ENCODE measurements at places on chromosomes 1 and 21.

- no peak for DNase-seq
Observed at GRCh38 chr1:198417039-198417438, 123.4 kb downstream of the ATP6V1G3 start.

GRCh38 chr1:236484310-236484971 lies 39.3 kb upstream of the LGALS8 start:
- no peak for DNase-seq

DNA sequence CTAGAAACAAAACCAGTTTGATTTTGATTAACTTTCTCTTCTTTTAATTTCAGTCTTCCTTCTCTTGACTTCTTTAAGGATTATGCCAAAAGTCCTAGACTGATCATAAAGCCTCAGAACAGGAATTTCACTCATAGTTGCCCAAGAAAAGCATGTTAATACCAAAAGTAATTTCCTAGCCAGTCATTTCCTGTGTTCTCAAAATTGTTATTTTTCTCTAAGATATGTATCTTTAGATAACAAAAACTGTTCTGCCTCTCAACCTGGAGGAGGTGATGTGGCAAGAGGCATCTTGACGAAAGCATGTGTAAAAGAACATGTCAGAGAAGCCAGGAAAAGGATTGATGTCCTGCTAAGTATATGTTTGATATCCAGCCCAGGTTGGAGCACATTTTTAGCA lies 78.0 kb upstream of the IPO9 start:
- DNase-seq = no peak

- DNase-seq = peak; percentile 92
Observed at GRCh38 chr1:235883261-235883927, 16.7 kb upstream of the LYST start.

DNA sequence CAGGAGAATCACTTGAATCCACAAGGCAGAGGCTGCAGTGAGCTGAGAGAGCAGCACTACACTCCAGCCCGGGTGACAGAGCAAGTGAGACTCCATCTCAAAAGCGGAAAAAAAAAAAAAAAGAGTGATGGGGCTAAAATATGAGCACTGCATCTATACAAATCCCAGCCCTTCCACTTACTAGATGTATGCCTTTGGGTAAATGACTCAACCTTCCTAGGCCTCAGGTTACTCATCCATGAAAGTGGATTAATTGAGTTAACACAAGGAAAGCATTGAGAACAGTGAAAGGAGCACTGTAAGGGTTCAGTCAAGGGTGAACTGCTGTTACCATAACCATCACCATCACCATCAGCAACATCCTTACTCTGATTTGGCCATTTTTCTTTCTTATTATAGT lies 226.4 kb upstream of the C8B start:
- no peak for DNase-seq

DNA sequence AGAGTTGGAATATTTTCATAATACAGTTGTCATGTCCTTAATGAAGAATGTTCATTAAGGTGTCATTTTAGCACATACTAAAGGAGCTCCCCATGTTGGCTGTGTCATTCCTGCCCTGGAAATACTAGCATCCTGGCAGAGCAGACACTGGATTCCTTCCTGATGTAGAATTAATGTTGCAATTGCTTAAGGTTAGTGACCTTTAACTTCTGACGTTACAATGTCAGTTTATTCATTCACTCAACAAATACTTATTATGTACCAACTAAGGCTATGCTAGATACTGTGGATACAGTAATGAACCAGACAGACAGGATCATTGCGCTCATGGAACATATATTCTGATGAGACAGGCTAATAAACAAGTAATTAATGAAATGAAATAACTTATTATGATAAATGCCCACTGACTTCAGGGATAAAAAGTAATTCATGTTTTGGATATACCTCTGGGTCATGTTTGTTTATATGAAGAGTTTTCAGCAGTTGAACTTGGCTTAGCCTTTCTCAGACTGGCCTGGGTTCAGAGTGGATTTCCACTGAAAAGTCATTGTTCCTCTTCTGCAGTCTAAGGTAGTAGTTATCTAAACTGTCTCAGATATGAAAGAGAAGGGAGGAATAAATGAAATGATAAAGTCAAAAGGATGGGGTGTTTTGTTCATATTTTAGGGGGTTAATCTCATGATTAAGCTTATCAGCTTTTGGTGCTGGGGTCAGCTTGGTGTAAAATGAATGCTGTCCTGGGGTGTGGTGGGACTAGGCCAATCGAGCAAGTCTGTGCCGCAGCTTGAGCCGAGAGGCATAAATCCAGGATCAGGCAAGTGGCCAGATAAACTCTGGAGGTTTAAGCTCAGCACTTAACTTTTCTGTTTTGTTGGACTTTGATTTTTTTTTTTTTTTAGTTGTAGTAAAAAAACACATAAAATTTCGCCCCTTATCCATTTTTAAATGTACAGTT lies 43.3 kb upstream of the KCNQ4 start:
- DNase-seq = no peak

GRCh38 chr21:18529254-18529653 lies 125.7 kb upstream of the TMPRSS15 start:
- DNase-seq = no peak

GRCh38 chr1:237199026-237199425 lies 157.0 kb downstream of the RYR2 start:
- no peak for DNase-seq

GRCh38 chr1:147878022-147878421 lies 24.6 kb upstream of the GJA8 start:
- DNase-seq = no peak

DNA sequence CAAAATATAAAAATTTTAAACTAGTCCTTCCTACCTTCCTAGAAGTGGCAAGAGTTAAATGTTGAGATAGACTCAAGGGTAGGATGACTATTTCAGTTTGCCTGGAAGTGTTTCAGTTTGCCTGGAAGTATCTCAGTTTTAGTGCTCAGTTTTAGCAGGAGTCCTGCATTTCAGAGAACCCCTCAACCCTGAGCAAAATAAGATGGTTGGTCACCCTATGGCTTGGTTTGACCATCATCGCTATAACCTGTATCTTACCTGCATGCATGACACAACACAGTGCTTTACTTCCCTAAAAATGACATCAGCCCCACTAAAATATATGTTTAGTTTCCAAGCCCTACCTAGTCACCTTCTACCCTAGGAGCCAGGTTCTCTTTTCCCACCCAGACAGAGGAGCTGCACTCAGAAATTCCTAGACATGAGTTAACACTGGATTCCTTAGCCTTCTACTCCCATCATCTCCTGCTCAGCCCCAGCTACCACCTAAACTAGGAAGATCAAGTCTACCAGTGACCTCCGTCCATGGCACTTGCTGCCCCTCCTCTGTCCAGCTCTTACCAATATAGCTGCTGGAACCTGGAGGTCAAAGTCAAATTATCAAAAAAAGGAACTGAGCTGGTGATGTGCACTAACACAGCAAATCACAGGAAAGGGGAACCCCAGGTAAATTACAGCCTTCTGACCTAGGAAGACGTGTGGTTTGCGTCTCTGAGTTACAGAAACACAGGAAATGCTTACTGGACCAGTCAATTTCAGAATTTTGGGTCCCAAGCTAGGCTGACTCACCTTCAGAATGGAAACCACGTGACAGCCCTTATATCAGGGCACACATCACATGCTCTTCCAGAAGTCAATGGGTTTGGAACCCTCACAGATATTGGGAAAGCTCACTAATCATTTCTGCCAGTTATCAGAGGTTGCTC lies 2.2 kb upstream of the G0S2 start:
- DNase-seq = no peak

DNA sequence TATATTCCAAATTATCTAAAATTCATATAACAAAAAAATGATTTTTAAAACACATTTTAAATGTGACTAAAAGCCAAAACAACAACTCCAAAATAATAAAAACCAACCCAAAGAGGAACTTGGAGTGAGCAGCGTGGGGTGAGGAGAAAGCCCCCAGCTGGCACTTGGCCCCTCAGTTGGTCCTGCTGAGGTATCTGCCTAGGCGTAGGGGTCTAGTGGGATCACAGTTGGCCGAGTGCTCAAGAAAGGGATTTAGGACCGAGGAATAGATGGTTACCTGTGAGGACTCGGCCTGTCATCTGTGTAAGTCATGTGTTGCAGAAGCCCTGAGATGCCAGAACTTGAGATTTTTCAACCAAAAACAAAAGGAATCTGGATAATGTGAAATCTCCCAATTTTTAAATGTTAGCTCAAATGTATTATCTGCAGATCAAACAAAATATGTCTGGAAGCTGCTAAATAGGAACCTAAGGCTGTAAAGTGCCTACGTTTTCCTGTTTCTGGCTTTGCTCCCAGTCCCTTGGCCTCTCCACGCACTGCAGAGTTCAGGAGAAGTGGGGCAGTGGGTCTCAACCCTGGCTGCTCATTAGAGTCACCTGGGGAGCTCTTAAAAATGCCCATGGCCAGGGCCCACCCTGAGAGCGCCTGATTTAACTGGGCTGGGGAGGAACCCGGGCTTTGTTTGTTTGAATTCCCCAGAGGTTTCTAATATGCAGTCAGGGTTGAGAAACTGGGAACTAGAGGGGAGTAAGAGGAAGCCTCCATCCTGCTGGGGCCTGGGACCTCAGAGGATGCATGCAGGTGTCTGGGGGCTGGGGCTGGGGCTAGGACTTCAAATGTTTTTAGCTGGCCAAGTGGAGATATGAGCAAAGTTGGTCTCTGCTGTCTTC lies 38.5 kb upstream of the LDLRAP1 start:
- DNase-seq = no peak

GRCh38 chr21:15627823-15628222 lies 102.0 kb upstream of the USP25 start:
- DNase-seq = no peak

- DNase-seq = no peak
Observed at GRCh38 chr1:218658269-218658668, 313.1 kb downstream of the TGFB2 start.

GRCh38 chr1:215375381-215375780 lies 191.7 kb upstream of the KCTD3 start:
- DNase-seq = no peak

- DNase-seq = no peak
Observed at GRCh38 chr1:15058261-15058660, 95.3 kb upstream of the TMEM51 start.

GRCh38 chr1:7535934-7536878 lies 234.9 kb upstream of the VAMP3 start:
- DNase-seq = no peak

DNA sequence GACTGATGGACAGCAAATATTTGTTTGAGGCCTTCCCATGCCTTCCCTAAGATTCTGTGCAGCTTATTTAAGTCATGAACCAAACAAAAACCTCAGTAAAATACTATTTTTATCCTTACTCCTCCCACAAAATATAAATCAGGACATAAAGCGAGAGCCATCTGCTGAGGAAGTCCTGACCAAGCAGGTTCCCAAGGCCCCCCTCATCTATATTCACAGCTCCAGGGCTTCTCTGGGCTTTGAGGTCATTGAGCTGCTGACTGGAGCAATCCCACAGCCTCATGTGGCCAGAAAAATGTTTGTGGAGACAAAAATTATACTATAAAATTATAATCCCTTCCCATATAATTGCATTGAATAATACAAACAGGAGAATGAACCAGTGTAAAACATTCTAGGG lies 846.2 kb downstream of the ADGRL2 start:
- DNase-seq = no peak

DNA sequence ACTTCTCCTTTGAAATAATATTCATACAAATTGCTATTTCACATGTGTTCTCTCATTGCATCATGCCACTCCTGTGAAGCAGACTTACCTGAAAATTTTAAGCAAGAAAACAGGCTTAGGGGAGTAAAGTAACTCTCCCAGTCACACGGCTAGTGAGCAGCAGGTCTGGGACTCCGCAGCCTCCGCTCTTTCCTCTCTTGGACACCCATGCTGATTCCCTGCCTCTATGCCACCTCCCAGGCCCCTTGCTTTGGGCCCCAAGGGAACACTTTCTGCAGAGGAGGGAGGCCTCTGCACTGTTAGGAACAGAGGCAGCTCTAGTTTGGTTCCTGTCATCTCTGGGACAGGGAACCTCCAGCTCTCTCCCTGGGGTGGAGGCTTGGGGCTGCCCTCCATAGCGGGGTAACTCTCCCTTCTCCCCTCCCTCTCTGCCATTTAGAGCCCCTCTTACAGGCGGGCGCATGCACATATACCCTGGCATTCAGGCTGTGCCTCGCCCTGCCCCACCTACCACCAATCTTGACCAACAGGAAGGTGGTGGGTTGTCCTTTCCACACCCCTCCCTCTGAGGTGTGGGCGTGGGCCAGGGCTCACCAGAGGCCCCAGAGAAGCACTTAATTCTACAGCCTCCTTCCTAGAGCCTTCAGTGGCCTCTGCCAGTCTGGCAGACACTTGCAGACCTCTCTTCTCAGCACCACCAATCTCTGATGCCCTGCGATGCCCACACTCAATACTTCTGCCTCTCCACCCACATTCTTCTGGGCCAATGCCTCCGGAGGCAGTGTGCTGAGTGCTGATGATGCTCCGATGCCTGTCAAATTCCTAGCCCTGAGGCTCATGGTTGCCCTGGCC lies at the start of gene RXFP4:
TSS of gene RXFP4 (plus strand) at position 646 of the 852 bp plus-strand sequence. CDS start at position 718, 72 bp downstream.
- DNase-seq = peak; percentile 45

DNA sequence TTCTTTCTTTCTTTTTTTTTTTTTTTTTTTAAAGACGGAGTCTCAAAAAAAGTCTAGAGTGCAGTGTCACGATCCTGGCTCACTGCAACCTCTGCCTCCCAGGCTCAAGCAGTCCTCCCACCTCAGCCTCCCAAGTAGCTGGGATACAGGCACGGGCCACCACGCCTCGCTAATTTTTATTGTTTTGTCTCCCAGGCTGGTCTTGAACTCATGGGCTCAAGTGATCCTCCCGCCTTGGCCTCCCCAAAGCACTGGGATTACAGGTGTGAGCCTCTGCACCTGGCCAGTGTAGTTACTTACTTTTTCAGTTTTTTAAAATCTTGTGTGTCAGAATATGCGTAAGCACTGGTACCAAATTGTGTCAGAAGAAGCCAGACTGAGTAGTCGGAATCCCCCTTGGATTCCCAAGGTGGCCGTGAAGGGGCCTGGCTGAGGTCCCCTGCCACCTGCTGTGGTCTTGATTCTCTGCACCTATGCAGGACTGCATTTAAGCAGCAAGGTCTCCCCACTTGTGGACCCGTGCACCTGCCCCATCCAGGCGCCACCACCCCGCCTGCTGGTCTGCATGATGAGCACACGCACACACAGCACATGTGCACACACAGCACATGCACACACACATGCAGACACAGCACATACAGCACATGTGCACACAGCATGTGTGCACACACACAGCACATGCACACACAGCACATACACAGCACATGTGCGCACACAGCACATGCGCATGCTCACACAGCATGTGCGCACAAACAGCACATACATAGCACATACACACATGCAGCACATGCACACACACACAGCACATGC lies 47.5 kb downstream of the PCNT start:
- DNase-seq = no peak

- peak; percentile 47 for DNase-seq
Observed at GRCh38 chr1:23664837-23665795, 26.5 kb upstream of the RPL11 start.

GRCh38 chr1:48581270-48581669 lies 109.3 kb upstream of the SPATA6 start:
- DNase-seq = no peak
